ENCODE measurements at places on chromosomes 6 and 20.
A peak's percentile ranks its signal among the peaks of the same experiment; 100 is the strongest.

- no peaks in the 10 kb centered on the region for H3K27me3 ChIP-seq
- H3K4me1 ChIP-seq, result no peaks in the 10 kb centered on the region
- no peak for DNase-seq
These were observed 43.4 kb upstream of the MRGBP start for GRCh38 chr20:62752671-62753501.

- no peak overlapping the region for H3K27ac ChIP-seq
- H3K36me3 ChIP-seq, result no peaks in the 10 kb centered on the region
- no peaks in the 10 kb centered on the region for H3K4me1 ChIP-seq
- H3K27me3 ChIP-seq, result no peaks in the 10 kb centered on the region
These were observed 108.2 kb downstream of the PLG start for GRCh38 chr6:160810238-160810637.

GRCh38 chr6:68192988-68193387 is 442.1 kb upstream of the ADGRB3 start:
- H3K27ac ChIP-seq, result no peak overlapping the region
- no peak for DNase-seq
- H3K4me1 ChIP-seq, result no peaks in the 10 kb centered on the region
- no peaks in the 10 kb centered on the region for H3K27me3 ChIP-seq

DNA sequence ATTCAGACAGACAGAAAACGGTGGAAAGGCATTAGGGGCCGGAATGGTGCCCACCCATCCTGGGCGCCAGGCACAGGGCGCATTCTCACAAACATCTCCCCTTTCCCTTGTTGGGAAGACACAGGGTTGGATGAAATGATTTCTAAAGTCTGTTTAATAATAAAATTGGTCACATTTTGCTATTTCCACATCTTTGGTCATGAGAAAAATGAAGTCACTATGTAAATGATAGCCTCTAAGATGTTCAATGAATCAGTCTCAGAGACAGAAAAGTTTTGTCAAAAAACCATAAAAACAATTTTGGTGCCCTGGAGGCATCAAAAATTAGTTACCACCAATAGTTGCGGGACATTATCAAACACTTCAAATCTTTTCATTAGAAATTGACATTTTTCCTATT is 40.7 kb downstream of the PRR18 start:
- no peaks in the 10 kb centered on the region for H3K27me3 ChIP-seq
- H3K4me1 ChIP-seq, result no peaks in the 10 kb centered on the region
- DNase-seq, result no peak
- no peak overlapping the region for H3K4me3 ChIP-seq
- H3K36me3 ChIP-seq, result no peaks in the 10 kb centered on the region

GRCh38 chr6:116697480-116697879 is 16.5 kb downstream of the KPNA5 start:
- no peak overlapping the region for H3K4me3 ChIP-seq
- DNase-seq, result no peak
- H3K27ac ChIP-seq, result no peak overlapping the region
- peaks cover 3% of the 10 kb centered on the region for H3K4me1 ChIP-seq
- no peaks in the 10 kb centered on the region for H3K27me3 ChIP-seq
- peaks cover 39% of the 10 kb centered on the region for H3K36me3 ChIP-seq

- no peak overlapping the region for H3K27ac ChIP-seq
- H3K27me3 ChIP-seq, result no peaks in the 10 kb centered on the region
- H3K36me3 ChIP-seq, result no peaks in the 10 kb centered on the region
- H3K4me3 ChIP-seq, result no peak overlapping the region
These were observed 204.4 kb upstream of the ID4 start for GRCh38 chr6:19632786-19633185.

DNA sequence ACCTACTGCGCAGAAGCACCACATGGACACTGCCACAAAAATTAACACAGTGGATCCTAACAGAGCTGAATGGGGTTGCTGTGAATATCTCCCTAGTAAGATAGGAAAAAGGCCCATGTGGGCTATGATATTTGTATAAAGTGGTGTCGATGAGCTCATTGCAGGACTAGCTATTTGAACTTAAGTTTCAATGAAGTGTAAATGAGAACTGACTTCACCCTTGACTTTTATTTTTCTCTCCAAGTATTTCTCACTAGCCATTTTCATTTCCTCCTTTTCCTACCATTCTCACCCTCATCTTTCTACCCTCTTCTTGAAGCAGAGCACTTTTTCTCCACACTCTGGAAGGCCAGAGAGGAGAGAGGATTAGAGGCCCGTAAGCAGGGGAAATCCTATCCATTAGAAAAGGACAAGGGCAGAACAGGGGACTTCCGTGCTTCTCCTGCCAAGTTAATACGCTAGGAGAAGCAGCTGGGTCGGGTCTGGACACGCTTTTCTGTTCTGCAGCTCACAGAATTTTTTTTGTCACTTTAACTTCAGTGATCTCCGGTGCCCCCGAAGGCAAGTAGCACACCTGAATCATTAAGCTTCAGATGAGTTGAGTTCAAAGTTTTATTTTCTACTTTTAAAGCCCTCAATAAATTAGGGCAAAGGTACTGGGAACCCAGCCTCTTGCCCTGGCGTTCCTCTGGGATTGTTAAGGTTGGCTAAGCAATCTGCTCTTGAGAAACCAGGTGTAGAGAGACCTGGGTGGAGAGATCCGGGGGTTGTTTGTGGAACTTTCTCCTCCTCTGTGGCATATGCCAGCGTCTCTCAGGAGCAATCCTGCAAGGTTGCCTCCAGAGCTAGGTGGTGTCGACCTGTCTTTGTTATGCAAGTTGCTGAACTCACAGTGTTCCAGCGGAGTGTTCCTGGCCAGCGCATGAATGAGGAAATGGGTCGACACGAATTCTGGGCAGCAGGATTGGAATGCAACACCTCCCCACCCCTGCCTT is 56.2 kb upstream of the ARID1B start:
- no peaks in the 10 kb centered on the region for H3K4me1 ChIP-seq
- no peak overlapping the region for H3K4me3 ChIP-seq
- no peaks in the 10 kb centered on the region for H3K27me3 ChIP-seq
- no peak for DNase-seq
- H3K36me3 ChIP-seq, result no peaks in the 10 kb centered on the region

- H3K4me3 ChIP-seq, result no peak overlapping the region
- no peak overlapping the region for H3K27ac ChIP-seq
- no peaks in the 10 kb centered on the region for H3K27me3 ChIP-seq
- H3K36me3 ChIP-seq, result peaks cover 9% of the 10 kb centered on the region
These were observed 3.3 kb downstream of the ENTPD6 start for GRCh38 chr20:25198663-25199383.

- H3K36me3 ChIP-seq, result no peaks in the 10 kb centered on the region
- no peak overlapping the region for H3K4me3 ChIP-seq
- H3K4me1 ChIP-seq, result no peaks in the 10 kb centered on the region
- no peak overlapping the region for H3K27ac ChIP-seq
These were observed 438.4 kb upstream of the ADGRB3 start for GRCh38 chr6:68196645-68197044.

- H3K4me1 ChIP-seq, result no peaks in the 10 kb centered on the region
- no peak overlapping the region for H3K4me3 ChIP-seq
- no peaks in the 10 kb centered on the region for H3K36me3 ChIP-seq
- DNase-seq, result no peak
- H3K27ac ChIP-seq, result no peak overlapping the region
These were observed 17.2 kb downstream of the SCUBE3 start for GRCh38 chr6:35230950-35231349.

DNA sequence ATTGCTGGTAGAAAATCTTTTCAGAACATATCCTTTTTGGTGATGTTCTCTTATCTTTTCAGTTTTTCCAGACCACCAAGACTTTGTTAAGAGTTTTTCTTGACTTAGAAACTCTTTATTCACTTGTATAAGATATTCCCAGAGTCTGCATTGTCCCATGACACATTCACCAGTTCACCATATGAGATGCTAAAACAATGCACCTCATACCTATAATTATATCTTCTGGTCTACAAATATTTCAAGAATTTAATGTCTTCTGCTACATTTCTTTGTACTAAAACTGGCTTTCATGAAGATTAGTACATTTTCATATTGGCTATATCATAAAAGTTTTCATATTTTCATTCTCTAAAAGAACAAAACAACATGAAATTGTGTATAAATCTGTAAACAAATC is 111.3 kb downstream of the ADGRG6 start:
- no peaks in the 10 kb centered on the region for H3K4me1 ChIP-seq
- peaks cover 23% of the 10 kb centered on the region for H3K27me3 ChIP-seq
- no peak overlapping the region for H3K27ac ChIP-seq
- DNase-seq, result no peak

DNA sequence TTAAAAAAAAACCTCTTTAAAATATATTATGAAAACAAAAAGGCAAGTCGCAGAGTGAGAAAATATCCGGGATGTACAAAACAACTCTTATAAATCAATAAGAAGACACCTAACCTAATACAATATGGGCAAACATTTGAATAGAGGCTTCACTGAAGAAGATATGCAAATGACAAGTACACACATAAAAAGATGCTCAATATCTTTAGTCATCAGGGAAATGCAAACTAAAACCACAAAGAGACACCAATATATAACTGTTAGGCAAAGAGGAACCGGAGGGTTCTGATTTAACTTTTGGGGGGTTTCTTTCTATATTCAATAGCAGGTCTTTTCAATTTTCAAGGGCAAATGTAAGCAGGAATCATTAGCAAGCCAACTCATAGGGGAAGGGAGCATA is 480.7 kb upstream of the SPTLC3 start:
- peaks cover 3% of the 10 kb centered on the region for H3K27me3 ChIP-seq
- no peaks in the 10 kb centered on the region for H3K4me1 ChIP-seq
- H3K36me3 ChIP-seq, result no peaks in the 10 kb centered on the region
- H3K27ac ChIP-seq, result no peak overlapping the region
- no peak for DNase-seq

GRCh38 chr6:131963063-131963462 is 11.9 kb upstream of the CCN2 start:
- DNase-seq, result no peak
- no peak overlapping the region for H3K4me3 ChIP-seq

GRCh38 chr20:380763-381580 is 412 bp downstream of the TRIB3 start:
- H3K27me3 ChIP-seq, result no peaks in the 10 kb centered on the region
- H3K36me3 ChIP-seq, result peaks cover 30% of the 10 kb centered on the region
- peaks cover 41% of the 10 kb centered on the region for H3K4me1 ChIP-seq
- peak; percentile 85 for DNase-seq
- H3K4me3 ChIP-seq, result peak overlapping the region; percentile 74

DNA sequence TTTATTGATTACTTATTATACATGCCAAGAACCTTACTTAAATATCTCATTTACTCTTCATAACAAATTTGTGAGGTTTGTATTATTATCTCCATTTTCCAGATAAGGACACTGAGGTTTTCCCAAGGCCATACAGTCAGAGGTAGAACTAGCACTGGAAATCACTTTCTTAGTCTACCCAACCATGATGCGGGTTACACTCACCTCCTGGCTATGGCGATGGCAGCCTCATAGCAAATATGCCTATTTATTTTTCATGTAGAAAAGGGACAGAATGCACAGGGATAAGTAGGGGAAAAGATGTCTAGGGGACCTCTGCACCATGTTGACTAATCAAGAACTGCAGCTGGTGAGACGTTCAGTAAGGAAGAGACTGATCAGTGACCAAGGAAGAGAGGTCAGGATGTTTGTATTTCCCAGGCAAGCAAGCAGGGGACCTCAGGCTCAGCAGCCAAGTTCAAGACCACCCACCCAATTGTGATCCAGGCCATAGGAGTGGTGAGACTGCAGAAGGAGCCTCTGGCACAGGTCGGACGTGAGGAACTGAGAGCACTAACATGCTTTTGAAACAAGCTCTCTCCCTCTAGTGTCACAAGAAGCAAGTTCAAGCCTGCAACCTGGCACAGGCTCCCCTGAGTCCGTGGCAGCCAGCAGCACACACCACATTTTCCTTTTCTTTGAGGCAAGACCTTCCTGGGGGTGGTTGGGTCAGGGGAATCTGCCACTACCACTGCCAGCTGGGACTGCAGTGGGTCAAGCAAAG is 97.8 kb downstream of the GMPR start:
- no peaks in the 10 kb centered on the region for H3K27me3 ChIP-seq
- H3K4me1 ChIP-seq, result peaks cover 2% of the 10 kb centered on the region
- no peak overlapping the region for H3K27ac ChIP-seq
- no peak overlapping the region for H3K4me3 ChIP-seq
- no peaks in the 10 kb centered on the region for H3K36me3 ChIP-seq
- DNase-seq, result no peak

DNA sequence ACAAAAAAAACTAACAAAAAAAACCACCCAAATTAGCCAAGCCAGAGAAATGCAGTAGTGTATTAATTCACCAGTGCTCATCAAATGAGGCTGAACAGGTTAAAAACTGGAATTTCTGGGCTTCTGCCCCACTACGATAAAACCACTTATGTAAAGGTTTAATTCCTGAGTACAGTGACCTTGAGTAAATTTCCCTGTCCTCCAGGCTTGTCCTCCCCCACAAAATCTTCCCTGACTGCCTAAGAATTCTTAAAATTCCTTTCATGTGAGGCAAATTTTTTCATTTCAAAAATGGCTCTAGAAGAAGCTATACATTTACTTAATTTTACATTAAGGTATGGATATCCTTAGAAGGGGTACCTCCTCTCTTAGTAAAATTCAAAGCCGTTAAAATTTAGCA is 80.1 kb upstream of the ID4 start:
- H3K36me3 ChIP-seq, result no peaks in the 10 kb centered on the region
- no peaks in the 10 kb centered on the region for H3K4me1 ChIP-seq
- H3K4me3 ChIP-seq, result no peak overlapping the region
- no peak overlapping the region for H3K27ac ChIP-seq

DNA sequence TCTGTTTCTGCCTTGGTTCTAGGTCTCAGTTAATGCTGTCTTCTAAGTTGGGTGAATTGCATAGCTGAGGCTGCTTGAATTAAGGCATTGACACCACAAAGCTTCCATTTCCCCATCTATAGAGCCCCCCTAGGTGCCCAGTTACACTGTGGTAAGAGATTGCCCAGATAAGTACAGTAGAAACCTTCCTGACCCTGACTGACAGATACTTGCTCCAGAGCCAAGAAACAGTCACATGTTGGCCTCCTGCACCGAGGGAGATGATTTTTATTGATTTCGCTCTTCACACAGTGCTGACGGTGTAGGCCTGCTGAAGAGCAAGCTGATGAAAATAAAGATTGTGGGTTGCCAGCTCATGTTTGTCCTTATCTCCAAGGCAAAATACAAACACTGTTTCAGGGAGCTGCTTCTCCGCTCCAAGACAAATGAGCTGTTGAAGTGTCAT is 67.9 kb downstream of the TRMT11 start:
- no peaks in the 10 kb centered on the region for H3K4me1 ChIP-seq
- H3K4me3 ChIP-seq, result no peak overlapping the region
- no peak for DNase-seq
- no peak overlapping the region for H3K27ac ChIP-seq
- H3K36me3 ChIP-seq, result no peaks in the 10 kb centered on the region

DNA sequence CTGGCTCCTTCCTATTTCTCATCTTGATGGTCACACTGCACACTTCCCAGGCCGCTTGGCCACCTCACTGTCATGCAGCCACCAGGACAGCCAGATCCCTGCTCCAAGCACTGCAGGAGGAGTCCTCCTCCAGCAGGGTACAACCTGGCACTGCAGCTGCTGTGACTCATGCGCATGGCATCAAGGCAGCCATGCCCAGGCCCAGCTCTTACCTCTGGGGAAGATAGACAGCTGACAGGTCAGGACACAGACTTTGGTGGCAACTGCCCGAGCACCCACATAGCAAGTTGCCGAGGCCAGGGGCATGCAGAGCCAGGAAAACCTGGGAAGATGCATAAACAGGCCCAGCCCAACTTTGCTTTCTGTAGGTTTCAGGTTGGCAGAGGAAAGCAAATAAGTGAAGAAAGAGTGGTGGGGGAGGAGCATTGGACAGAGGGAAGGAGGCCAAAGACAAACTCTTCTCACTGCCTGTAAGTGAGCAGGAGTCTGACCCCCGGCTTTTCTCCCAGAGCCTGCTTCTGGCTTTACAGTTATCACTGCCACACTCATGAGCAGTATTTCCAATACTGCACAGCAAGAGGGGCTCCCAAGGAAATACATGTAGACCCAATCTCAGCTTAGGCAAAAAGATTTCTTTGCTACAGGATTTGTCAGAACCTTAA is 38.8 kb downstream of the SLC22A3 start:
- DNase-seq, result no peak
- peaks cover 4% of the 10 kb centered on the region for H3K27me3 ChIP-seq
- no peaks in the 10 kb centered on the region for H3K36me3 ChIP-seq
- H3K4me3 ChIP-seq, result no peak overlapping the region
